ENCODE measurements at places on chromosomes 12 and 14.

DNA sequence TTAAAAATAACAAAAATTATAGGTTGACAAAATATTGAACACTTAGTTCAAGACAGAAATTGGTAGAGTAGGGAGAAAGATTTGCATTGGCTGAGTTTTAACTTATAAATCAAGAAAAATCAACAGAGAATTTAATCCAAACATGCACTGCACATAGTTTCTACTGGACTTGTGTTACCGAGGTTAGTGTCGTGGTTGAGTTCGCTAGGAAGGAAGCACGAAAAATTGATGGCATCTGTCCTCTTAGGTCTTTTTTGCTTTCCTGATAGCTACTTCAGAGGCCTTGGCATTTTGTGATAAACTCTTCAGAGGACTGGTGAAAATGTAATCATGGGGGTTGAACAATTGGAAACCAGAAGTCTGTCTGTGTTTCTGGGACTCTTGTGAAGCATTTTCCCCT is 392.9 kb downstream of the NUAK1 start:
- no peak for DNase-seq

DNA sequence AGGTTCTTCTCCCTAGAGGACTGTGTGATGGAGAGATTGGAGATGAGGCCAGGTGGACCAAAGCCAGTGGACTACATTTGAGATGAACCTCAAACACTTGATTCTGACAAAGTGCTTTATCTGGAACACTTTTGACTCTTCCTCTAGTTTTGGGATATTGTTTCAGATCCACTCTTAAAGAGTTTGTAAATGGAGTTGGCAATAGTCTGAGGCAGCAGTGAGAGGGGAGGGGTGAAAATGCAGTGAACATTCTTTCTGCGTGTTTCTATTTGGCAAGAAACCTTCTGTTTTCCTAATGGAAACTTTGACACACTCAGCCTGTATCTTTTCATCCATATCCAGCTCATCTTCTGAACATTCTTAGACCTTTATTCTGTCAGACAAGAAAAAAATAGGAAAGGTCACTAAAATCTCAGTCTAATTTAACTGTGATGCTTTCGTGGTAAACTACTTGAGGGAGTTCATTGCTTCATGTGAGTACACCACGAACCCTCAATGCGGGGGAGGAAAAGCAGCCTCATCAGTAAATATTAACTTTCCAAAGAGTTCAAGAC is 57.4 kb upstream of the KCNJ8 start:
- peak; percentile 87 for DNase-seq

DNA sequence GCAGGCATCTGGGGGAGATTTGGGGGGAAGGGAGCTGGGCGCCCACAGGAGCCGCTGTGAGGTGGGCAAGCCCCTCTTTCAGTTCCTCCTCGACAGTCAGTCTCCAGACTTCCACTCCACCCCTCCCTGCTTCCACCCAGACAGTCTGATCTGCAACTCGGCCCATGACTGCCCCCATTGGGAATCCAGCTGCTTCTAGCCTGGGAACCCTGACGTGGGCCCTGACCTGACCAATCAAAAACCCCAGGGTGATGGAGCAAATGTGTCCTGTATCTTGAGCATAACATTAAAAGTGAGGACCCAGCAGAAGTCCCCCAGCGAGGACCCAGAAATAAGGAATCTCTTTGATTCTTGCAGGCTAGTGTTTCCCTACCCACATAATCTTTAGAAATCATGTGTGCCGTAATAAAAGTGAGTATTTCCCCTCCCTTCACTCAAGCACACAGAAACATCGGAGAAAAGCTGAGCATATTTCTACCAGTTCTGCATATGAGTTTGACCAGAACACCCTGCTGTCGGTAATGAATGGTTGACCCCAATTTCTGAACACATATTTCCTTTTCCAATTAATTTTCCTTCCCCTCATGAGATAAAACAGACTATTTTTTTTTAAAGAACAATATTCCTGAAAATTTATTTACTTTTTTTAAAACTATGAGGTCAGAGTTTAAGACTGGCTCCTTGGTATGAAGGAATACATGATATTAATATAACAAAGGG is 6.4 kb downstream of the SSH1 start:
- DNase-seq = peak; percentile 78

- no peak for DNase-seq
Measured at GRCh38 chr14:51445001-51445390, 204.9 kb downstream of the TMX1 start.

- DNase-seq = peak; percentile 74
Measured at GRCh38 chr14:90416720-90417119, 19.9 kb downstream of the CALM1 start.

- DNase-seq = no peak
Measured at GRCh38 chr14:55120571-55121495, 8.2 kb upstream of the LGALS3 start.

GRCh38 chr14:54730156-54730961 is 163.4 kb downstream of the SAMD4A start:
- DNase-seq = peak; percentile 68

DNA sequence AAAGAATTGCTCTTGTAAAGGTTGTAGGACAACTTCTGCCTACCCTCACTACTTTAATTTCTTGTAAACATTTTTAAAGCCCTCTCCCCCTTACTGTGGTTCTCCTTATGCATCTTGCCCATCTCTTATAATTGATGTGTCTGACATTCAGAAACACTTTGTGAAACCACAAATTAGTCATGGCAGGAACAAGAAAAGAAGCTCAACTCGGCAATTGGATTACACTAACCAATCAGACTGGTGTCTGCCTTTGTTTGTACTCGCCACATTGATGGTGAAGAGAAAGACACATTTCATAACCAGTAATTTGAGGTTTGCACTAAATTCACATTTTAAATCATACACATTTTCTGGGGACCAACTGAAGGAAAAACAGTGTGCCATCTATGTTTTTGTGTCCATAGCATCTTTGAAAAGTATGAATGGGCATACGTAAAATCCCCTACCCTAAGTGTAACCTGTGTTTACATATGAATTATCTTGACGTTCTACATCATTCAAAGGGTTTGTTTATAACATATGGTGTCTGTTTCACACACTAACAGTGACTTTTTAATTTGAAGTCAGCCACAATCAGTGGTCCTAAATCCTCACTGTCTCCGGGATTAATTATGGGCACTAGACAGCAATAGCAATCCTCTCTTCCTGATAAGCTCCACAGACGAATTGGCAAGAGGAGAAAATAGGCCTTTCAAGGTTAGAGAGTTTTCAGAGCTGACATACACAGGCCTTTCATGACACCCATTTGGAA is 49.9 kb downstream of the OTX2 start:
- DNase-seq = no peak

DNA sequence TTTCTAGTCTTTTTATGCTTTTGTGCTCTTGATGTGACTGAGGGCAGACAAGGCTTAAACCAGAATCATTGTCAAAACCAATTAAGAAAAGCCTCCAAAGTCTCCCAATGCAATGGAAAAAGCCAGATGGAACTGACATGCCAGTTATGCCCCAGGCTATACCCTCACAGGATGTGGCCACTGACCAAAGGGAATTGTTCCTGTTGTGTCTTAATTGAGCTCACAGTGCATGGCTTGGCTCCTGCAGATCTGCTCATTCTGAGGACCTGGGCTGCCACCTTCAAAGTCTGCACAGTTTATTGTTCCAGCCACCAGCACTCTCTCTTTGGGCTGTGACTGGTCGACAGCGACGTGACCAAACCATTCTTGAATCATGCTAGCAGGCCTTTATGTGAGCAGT is 17.1 kb upstream of the BICD1 start:
- DNase-seq = no peak

GRCh38 chr14:37369425-37369824 is 171.7 kb downstream of the MIPOL1 start:
- DNase-seq = no peak

DNA sequence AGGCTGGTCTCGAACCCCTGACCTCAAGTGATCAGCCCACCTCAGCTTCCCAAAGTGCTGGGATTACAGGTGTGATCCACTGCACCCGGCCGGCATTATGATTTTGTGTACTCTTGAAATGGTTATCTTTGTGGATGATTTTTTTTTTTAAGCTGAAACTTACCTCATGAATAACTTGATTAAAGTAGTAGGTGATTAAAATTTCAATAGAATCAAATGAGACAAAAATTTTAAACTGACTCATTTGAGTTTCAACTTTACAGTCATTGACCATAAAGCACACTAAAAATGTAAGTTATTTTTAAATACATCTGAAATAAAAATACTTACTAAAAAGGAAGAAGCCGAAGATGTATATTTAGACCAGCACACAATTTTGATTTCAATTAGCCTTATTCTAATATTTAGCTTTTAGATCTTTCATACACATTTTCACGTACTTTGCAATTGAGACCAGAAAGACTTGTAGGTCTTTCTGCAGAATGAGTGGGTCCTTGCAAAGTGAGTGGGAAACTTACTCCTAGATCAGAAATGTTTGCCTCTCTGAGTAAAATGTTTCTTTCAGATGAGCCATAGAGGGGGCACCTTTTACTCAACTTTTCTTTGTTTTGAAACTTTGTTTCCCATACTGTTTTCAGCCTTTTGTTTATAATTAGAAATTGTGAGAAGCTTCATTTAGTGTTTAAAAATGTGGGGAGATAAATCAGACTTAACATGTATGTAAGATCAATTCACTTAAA is 34.2 kb downstream of the TMPO start:
- DNase-seq = no peak

DNA sequence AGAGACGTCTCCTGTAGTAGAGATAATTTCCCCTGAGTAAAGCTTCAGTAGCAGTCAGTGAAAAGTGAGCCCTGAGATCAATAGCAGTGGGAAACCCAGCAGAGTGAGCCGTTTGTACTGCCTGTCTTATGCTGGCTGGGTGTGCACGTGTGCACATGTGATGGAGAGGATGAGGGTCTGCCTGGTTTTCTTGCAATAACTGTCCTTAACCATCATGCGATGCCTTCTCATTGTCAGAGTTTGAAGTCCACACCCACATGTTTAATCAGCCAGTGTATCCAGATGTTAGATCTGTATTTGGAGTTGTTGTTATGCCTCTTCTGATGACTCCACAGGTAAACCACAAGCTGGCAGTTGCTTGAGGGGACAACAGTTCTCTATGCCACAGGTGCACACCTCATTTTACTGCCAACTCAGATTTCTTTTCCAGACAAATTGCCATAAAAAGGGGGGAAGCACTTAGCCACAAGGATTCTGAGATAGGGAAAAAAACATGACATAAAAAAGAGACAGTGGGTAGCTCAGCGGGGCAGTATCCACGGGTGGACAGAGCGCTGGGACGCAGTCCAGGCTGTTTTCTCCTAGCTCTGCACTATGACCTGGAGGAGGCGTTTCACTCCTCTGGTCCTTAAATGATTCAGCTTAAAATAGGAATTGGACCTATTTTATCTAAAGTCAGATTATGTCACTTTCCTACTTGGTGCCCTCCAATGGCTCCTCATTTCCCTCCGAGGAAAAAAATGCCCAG is 192.3 kb downstream of the ANO6 start:
- DNase-seq = no peak

DNA sequence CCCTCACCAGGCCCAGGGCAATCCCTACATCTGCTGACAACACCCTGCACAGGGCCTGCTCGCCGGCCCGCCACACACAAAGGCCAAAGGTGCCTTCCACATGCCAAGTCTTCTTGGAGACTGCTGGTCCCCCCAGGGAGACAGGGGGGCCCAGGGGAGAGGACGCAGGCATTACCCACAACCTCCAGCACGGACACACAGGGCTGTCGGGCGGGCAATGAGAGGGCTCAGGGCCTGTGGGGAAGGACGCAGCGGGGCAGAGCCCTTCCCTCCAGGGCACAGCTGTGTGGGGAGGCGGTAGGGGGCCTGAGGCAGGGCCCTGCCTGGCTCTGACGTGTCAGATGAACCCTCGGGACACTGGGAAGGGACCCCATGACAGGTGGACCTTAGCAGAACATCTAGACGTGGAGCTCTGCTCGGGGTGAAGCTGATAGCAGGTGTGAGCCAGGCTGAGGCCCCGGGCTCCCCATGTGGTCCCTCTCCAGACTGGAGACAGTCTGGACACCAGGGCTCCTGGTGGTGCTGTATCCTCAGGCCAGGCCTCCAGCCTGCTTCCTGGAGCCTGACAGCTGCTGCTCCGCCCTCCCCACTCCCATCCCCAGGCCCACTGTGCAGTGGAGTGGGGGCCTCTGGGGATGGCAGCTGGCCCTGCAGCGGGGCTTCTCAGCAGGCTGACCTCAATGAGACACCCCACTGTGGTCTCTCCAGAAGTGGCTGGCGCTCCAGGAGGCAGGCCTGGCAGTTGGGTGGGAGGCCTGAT is 31.6 kb upstream of the NUDT14 start:
- DNase-seq = no peak

DNA sequence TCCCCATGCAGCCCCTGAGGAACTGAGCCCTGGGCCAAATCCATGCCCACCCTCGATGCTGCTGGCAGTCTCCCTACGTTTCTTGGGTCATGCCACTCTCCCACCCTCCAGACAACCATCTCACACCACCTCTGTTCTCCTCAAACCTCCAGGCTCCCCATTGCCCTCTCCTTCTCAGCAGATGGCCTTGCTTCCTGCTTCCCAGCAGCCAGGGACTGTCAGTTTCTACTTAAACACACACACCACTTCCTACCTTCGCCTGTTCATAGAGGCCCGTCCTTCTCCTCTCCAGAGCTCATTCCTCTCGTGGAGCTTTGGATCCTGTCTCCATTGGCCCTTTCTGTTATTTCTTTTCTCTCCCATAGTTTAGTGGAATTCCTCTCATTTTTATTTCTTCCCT is 27.1 kb downstream of the ZNF664 start:
- DNase-seq = no peak

- DNase-seq = no peak
Measured at GRCh38 chr14:80770114-80770908, 171.2 kb downstream of the CEP128 start.

GRCh38 chr14:81147140-81147897 is 73.4 kb downstream of the GTF2A1 start:
- no peak for DNase-seq

GRCh38 chr12:109697877-109698468 is 15.7 kb upstream of the FAM222A start:
- DNase-seq = no peak

GRCh38 chr12:120229071-120229486 is 28.2 kb upstream of the RPLP0 start:
- no peak for DNase-seq

- no peak for DNase-seq
Measured at GRCh38 chr14:73526036-73526984, 10.6 kb upstream of the ACOT1 start.

- no peak for DNase-seq
Measured at GRCh38 chr14:75860561-75861160, 121.1 kb downstream of the TGFB3 start.

GRCh38 chr12:116545936-116546335 is 13.2 kb upstream of the MAP1LC3B2 start:
- no peak for DNase-seq

DNA sequence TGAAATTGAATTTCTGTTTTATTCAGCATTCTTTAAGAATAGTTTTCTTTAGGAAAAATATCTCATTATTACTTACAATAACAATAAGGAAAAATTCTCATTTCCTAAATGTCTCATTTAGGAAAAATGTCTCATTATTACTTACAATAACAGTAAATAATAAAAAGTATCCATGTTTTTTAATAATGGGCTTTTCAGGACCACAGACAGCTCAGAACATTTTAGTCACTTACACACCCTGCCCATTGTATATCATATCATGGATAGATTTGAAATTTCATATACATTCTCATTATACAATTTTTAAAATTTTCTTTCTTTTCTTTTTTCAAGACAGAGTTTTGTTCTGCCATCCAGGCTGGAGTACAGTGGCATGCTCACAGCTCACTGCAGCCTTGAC is 58.9 kb downstream of the ASCL1 start:
- no peak for DNase-seq

All from muscle of back (tissue), 13 donors.